ENCODE measurements at places on chromosomes 11 and 22. TPM values are rescaled to one million over a fixed set of nuclear protein-coding genes. Genes with fewer than 3 reads are reported as not detected.

DNA sequence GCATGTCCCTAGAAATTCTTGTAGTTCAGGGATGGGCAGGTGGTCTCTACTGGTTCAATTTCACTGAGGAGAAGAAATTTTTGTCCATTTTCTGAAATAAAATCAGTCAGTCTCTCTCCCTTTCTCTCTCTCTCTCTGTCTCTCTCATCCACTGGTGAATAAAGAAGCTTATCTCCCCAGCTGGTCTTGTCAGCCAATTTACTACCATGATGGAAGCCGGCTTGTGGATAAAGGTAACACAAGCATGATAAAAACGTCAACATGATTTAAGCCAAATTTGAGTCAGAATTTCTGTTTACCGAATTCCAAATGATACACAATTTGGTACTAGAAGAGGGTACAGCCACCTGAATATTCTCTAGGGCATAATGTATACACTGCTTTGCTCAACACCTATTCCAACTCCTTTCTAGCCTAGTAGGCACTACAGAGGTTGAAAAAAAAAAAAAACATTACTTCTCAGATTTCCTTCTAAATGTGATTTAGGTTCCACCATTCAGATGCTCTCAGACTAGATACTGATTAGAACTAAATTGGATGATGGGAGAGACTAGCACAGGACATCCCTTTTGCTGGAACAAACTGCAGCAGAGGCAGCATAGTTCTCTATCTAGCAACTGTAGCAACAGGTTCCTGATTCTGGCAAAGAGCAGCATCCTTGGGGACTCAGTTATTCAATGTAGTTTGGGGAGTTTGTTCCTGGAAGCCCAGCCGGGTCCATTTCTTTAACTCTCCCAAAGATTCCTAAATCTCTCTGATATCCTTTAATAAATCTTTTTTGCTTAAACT is 18.8 kb downstream of the PAK1 start:
- H3K27me3 ChIP-seq = no peaks in the 10 kb centered on the region
- H3K27ac ChIP-seq = no peak overlapping the region
- H3K4me1 ChIP-seq = peaks cover 24% of the 10 kb centered on the region
- H3K4me3 ChIP-seq = no peak overlapping the region
- no peak for DNase-seq

GRCh38 chr11:123056835-123057491 is 5.0 kb downstream of the HSPA8 start:
- peak overlapping the region; percentile 7 for H3K27ac ChIP-seq
- H3K36me3 ChIP-seq = peaks cover 25% of the 10 kb centered on the region
- no peaks in the 10 kb centered on the region for H3K27me3 ChIP-seq
- H3K4me1 ChIP-seq = peaks cover 56% of the 10 kb centered on the region

GRCh38 chr11:27520226-27520625 is 13.7 kb upstream of the LIN7C start:
- no peak for DNase-seq
- no peak overlapping the region for H3K27ac ChIP-seq
- H3K4me3 ChIP-seq = no peak overlapping the region
- H3K36me3 ChIP-seq = no peaks in the 10 kb centered on the region
- no peaks in the 10 kb centered on the region for H3K4me1 ChIP-seq

GRCh38 chr11:4580124-4580523 is 1.4 kb upstream of the OR52I2 start:
- H3K4me1 ChIP-seq = no peaks in the 10 kb centered on the region
- no peak overlapping the region for H3K4me3 ChIP-seq
- no peak for DNase-seq
- H3K27ac ChIP-seq = no peak overlapping the region
- H3K27me3 ChIP-seq = no peaks in the 10 kb centered on the region

DNA sequence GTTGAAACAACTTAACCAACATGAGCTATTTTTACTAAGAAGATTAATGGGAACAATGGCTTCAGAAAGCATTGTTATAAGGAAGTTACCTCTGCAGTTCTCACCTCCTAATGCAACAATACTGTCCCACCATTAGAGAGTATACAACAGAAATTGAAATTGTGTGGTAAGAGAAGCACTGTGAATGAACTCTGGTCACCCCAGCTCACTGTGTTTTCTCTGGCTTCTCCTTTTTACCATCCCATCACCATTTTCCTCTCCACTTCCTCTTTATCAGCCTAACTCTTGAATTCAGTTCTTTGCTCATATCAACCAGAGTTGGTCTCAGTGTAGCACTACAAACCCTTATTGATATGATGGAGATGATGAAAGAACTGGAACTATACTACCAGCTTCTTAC is 138.0 kb upstream of the POU2AF2 start:
- no peaks in the 10 kb centered on the region for H3K4me1 ChIP-seq
- no peak for DNase-seq
- H3K27me3 ChIP-seq = no peaks in the 10 kb centered on the region
- no peak overlapping the region for H3K27ac ChIP-seq
- no peak overlapping the region for H3K4me3 ChIP-seq

DNA sequence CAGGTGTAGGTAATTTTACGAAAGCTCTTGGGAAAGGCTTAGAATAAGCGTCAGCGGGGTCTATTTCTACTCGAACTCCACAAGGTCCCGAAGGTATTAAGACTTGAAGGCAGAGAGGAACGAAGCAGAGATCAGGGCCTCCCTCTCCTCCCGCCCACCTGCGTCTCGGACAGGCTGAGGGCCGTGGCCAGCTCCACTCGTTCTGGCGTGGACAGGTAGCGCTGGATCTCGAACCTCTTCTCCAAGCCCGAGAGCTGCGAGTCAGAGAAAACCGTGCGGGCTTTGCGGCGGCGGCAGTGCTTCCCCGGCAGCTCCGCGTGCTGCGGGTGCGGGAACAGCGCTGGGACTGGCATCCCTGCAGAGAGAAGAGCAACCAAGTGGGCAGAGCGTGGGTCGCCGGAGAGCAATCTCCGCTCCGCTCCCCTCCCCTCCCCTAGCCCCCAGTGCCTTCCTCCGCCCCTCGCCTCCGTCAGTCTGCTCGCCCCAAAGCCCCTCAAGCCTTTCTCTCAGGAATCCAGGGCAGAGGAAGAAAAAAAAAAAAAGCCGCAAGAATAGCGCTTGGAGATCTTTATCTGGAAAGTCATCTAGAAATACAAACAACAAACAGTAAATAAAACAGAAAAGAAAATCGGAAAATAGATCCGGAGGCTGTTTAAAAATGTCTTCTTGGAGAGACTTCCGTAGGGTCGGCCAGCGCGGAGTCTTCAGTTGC is 2.4 kb downstream of the BSX start:
- no peak overlapping the region for H3K4me3 ChIP-seq
- peaks cover 38% of the 10 kb centered on the region for H3K27me3 ChIP-seq
- no peak overlapping the region for H3K27ac ChIP-seq

DNA sequence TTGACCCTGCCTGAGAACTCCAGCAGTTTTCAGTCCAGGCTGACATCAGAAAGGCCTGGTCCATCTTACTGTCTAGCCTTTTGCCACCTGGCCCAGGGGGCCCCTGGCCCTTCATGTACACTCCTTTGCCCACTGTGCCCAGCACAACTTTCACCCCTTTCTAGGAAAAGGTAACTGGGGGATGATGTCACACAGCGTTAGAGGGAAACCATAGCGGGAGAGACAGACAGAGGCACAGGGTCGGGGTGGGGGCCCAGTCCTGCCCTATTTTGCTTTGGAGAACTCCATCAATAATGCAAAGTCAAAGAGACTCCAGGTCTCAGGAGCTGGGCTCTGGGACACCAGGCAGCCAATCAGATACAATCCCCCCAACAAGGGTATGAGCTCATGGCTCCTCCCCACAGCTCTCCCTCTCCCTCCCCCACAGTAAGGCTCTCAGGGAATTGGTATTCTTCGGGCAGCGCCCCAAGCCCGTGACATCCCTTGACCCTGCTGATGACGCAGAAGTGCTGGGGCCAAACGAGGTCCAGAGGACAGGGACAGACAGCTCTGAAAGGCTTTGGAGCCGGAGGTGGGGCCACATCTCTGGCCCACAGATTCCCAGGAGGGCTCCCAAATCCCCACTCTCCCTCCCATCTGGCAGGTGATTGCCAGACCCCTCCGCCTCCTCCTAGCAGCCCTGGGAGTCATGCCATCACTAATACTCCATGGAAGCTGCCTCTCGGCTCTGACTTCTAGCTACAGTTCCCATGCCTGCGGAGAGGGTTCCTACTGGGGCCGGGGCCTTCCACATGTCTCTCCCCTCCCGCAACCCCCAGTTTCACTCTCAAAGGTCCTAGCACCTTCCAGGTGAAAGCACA is 5.9 kb downstream of the USP2 start:
- DNase-seq = peak; percentile 77
- H3K36me3 ChIP-seq = no peaks in the 10 kb centered on the region
- no peaks in the 10 kb centered on the region for H3K27me3 ChIP-seq
- H3K27ac ChIP-seq = peak overlapping the region; percentile 88
- H3K4me1 ChIP-seq = peaks cover 90% of the 10 kb centered on the region
- H3K4me3 ChIP-seq = no peak overlapping the region

DNA sequence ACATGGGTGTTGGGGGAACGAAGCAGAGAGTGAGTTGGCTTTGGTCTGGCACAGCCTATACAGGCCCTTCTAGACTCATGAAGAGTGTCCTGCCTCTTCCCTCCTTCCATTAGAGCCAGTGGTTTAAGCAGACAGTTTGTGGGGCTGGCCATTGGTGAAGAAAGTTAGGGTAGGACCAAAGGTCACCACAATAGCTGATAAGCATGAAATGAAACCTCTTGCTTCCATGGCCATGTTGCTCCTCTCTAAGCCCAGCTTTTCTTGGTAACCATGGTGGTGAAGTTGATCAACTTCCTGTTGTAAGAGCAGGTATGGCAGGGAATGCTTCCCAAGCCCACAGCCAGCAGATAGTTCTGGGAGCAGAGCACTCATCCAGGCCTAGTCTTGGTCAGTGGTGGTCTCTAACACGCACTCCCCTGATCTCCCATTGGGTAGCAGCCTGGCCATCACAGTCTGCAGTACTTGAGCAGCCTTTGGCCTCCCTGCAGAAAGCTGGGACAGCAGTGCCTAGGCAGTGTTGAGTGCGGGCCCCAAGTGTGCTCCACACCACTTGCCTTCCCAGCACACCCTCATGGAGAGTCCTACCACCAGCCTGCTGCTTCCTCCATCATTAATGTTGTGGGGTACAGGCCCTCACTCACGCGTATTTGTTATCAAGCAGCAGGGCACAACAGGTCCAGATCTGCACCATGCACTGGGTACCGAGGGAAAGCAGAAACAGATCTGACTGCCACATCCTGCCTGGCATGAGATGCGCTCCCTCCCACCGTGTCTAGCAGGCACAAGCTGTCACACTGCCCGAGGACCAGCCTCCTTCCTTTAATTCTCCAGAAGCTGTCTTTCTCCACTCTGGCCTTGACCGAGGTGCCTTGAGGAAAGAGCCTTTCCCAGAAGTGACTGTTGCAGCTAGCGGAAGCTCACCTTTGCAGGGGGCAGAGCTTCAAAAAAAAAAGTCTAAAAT is 65.8 kb upstream of the SUSD2 start:
- no peak overlapping the region for H3K4me3 ChIP-seq
- H3K27me3 ChIP-seq = no peaks in the 10 kb centered on the region
- H3K4me1 ChIP-seq = no peaks in the 10 kb centered on the region
- no peak overlapping the region for H3K27ac ChIP-seq

- H3K4me3 ChIP-seq = no peak overlapping the region
- H3K4me1 ChIP-seq = no peaks in the 10 kb centered on the region
- no peaks in the 10 kb centered on the region for H3K27me3 ChIP-seq
- H3K27ac ChIP-seq = no peak overlapping the region
- H3K36me3 ChIP-seq = no peaks in the 10 kb centered on the region
These were observed 1734.0 kb upstream of the RAG2 start for GRCh38 chr11:38332046-38332445.

- no peaks in the 10 kb centered on the region for H3K36me3 ChIP-seq
- no peak overlapping the region for H3K27ac ChIP-seq
- DNase-seq = no peak
- H3K27me3 ChIP-seq = no peaks in the 10 kb centered on the region
- H3K4me1 ChIP-seq = no peaks in the 10 kb centered on the region
These were observed 15.0 kb upstream of the NXPE4 start for GRCh38 chr11:114610550-114610949.

DNA sequence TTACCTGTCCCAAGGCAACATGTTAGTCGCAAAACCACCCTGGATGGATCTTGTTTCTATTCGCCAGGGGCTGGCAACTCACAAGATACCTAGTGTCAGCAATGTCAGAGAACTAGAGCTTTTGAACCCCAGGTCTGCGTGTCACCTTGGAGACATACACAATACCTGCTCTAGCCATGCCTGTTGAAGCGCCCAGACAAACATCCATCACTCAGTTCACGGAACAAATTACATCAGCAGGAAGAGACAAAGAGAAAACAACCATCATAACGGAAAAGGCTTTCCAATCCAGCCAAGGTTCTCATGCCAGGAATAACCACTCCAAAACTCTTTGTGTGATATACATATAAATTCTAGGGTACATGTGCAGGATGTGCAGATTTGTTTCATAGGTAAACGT is 2.2 kb downstream of the CD59 start:
- no peak overlapping the region for H3K27ac ChIP-seq
- H3K27me3 ChIP-seq = no peaks in the 10 kb centered on the region
- H3K4me3 ChIP-seq = no peak overlapping the region
- H3K36me3 ChIP-seq = no peaks in the 10 kb centered on the region

GRCh38 chr11:116882386-116882785 is 45.0 kb upstream of the APOA1 start:
- H3K4me1 ChIP-seq = peaks cover 17% of the 10 kb centered on the region
- H3K4me3 ChIP-seq = no peak overlapping the region
- H3K36me3 ChIP-seq = no peaks in the 10 kb centered on the region
- DNase-seq = no peak
- H3K27me3 ChIP-seq = no peaks in the 10 kb centered on the region

- no peaks in the 10 kb centered on the region for H3K36me3 ChIP-seq
- no peak for DNase-seq
- peaks cover 8% of the 10 kb centered on the region for H3K4me1 ChIP-seq
- no peaks in the 10 kb centered on the region for H3K27me3 ChIP-seq
These were observed 44.0 kb downstream of the RRP8 start for GRCh38 chr11:6559369-6559768.

DNA sequence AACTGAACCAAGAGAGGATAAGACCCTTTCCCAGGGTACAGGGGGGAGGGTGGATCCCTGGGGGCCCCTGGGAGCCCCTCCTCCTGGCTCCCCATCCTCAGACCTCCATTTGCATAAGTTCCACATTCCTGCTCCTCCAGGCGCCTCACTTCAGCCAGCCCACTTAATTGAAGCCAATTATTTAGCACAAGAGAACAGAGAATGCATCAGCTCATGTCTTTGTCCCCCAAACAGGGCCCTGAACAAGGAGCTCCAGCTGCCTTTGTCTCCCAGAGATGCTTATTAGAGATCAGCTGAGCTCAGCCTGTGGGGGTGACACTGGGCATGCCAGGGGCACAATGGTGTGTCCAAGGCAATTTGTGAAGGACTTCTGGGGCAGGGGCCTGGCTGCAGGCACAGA is 89.9 kb upstream of the PRDM11 start:
- H3K27ac ChIP-seq = no peak overlapping the region
- H3K4me1 ChIP-seq = no peaks in the 10 kb centered on the region
- H3K27me3 ChIP-seq = no peaks in the 10 kb centered on the region
- DNase-seq = no peak
- H3K36me3 ChIP-seq = no peaks in the 10 kb centered on the region
- no peak overlapping the region for H3K4me3 ChIP-seq

Gene PLAAT4
- total RNA-seq = 4.0 TPM

Gene FAM168A
- total RNA-seq = 8.9 TPM

Gene YWHAH
- 62.6 TPM for total RNA-seq

Gene GUCY1A2
- total RNA-seq = 4.4 TPM

Gene FAM111A
- total RNA-seq = 17.4 TPM

Gene MICALL1
- 19.2 TPM for total RNA-seq

Gene MYO7A
- total RNA-seq = 12.9 TPM

Gene SYT7
- 8.6 TPM for total RNA-seq

Gene PHLDB1
- 71.9 TPM for total RNA-seq

Gene UPK3A
- not detected for total RNA-seq

Gene STIM1
- total RNA-seq = 20.4 TPM

Measured in body of pancreas (tissue), 4 donors.